ENCODE measurements at places on chromosomes 4 and X.
A peak's percentile ranks its signal among the peaks of the same experiment; 100 is the strongest.

GRCh38 chr4:83216959-83217683 lies 67.5 kb downstream of the COQ2 start:
- H3K36me3 ChIP-seq, result no peaks in the 10 kb centered on the region
- H3K27ac ChIP-seq, result peak overlapping the region; percentile 89
- peak overlapping the region; percentile 34 for H3K4me3 ChIP-seq
- peaks cover 52% of the 10 kb centered on the region for H3K4me1 ChIP-seq

DNA sequence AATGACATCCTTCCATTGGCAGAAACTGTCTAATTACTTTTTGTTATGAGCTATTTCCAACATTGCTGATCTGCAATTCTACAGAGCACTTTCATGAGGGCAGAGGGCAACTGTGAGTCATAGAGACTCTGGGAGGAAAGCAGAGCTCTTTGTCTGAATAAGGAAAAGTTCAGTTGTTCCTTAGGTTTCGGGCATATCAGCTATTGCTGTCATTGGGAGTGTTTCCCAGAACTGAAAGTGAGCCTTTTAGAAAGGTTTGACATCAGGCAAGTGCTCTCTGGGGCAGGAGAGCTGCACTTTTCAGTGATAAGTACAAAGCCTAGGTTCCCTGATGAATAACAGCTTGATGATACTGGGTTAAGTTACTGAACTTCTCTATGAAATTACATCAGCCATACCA lies 119.2 kb upstream of the EDNRA start:
- no peaks in the 10 kb centered on the region for H3K27me3 ChIP-seq
- H3K36me3 ChIP-seq, result no peaks in the 10 kb centered on the region
- no peaks in the 10 kb centered on the region for H3K4me1 ChIP-seq

DNA sequence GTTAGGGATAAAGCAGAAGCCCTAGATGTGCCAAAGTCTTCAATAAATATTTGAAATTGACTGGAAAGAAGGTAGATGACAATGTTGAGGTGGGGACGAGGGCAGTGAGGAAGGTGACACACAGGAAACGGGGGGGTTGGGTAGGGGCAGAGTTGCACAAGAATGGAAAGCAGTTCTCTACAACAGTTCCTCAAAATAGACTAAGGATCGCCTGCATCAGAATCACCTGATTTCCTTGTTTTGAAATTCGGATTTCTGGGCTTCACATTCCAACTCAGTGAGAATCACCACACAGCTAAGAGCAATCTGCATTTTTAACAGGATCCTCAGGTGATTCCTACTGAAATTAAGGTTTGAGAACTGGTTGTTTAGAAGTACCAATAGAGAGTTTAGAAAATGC lies 70.6 kb downstream of the ARFIP1 start:
- peak overlapping the region; percentile 75 for H3K27ac ChIP-seq
- H3K4me1 ChIP-seq, result peaks cover 18% of the 10 kb centered on the region
- no peak for DNase-seq
- peak overlapping the region; percentile 59 for H3K4me3 ChIP-seq

DNA sequence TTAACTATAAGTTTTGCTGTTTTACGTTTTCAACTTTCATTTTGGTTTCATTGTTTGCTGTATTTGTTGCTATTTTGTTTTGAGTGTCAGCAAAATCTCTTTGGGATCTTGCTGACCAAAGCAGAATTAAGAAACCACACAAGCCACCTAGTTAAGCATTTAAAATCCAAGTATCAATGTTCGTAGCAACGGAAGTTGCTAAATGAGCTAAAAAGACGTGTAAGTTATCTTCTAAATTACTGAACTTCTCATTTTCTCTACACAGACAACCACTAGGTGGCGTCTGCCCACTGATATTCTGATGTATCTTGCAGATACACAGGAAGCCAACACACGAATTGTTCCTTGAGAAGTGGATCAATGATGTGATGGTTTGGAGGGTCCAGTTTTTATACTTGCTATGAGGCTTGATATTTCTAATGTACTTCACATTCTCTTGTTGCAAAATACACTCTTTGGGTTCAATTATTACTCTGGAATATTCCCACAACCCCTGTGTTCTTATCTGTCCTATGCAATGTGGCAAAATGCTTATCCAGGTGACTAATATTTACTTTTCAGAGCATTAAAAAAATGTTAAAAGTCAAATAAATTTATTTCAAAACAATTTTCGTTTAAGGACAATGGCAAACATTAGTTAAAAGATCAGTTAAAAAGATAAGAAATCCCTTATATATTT lies 250.5 kb downstream of the TECRL start:
- no peak for DNase-seq
- no peaks in the 10 kb centered on the region for H3K36me3 ChIP-seq
- H3K4me3 ChIP-seq, result peak overlapping the region; percentile 43
- H3K27ac ChIP-seq, result no peak overlapping the region

GRCh38 chr4:9765091-9765490 lies 16.3 kb upstream of the DRD5 start:
- H3K36me3 ChIP-seq, result no peaks in the 10 kb centered on the region
- H3K27ac ChIP-seq, result no peak overlapping the region
- peak; percentile 6 for DNase-seq
- peaks cover 20% of the 10 kb centered on the region for H3K27me3 ChIP-seq
- no peaks in the 10 kb centered on the region for H3K4me1 ChIP-seq

GRCh38 chr4:60506061-60506460 lies 694.1 kb upstream of the ADGRL3 start:
- no peak overlapping the region for H3K4me3 ChIP-seq
- H3K27me3 ChIP-seq, result no peaks in the 10 kb centered on the region
- H3K36me3 ChIP-seq, result no peaks in the 10 kb centered on the region

GRCh38 chrX:37714479-37714878 lies 28.9 kb downstream of the XK start:
- no peaks in the 10 kb centered on the region for H3K4me1 ChIP-seq
- no peaks in the 10 kb centered on the region for H3K27me3 ChIP-seq
- H3K36me3 ChIP-seq, result no peaks in the 10 kb centered on the region
- H3K4me3 ChIP-seq, result no peak overlapping the region

GRCh38 chr4:113586072-113586471 lies 175.5 kb downstream of the CAMK2D start:
- peak overlapping the region; percentile 21 for H3K27ac ChIP-seq
- no peaks in the 10 kb centered on the region for H3K27me3 ChIP-seq
- DNase-seq, result no peak

DNA sequence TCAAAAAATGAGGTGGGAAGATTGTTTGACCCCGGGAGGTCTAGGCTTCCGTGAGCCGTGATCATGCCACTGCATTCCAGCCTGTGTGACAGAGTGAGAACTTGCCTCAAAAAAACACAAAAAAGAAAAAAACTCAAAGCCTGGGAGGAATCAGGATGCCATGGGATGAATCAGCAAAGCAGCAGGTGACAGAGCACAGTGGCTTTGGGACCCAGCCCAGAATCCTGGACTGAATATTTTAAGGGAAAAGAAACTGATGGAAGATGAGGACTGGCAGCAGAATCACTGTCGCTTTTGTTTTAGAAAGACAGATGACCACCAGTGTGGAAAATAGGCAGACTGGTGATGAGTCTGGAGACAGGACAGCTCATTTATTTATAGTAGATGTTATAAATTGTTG lies 16.6 kb downstream of the S100G start:
- H3K36me3 ChIP-seq, result peaks cover 18% of the 10 kb centered on the region
- H3K27ac ChIP-seq, result no peak overlapping the region
- DNase-seq, result no peak
- no peak overlapping the region for H3K4me3 ChIP-seq

DNA sequence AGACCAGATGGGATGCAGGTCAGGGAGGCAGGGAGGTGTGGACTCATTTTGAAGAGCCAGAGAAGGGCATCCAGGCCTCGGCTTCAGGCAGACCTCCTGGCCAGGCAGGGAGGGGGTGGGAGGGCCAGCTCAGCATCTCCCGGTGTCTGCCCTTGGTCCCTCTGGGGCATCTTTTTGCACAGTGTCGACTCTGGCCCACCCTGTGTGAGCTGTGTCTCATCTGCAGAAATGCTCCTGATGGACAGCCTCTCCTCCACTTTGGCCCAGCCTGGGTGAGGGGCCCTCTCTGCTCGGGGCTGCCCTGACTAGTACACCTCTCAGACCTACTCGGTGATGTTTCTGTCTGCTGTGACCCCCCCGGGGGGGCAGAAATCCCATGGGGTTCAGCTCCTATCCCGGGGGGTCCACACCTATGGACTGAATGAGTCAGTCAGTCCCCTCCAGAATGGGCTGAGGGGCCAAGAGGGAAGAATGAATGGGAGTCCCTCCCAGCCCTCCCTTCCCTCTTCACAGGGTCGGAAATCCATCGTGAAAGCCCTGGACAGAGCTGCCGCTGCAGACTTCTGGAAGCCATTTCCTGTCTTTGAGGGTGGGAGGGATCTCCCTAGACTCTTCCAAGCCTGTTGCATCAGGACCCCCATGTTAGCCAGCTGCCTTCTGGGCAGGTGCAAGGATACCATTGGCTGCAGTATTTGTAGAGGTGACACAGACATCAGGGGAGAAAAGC lies 196.7 kb upstream of the PSAPL1 start:
- peaks cover 11% of the 10 kb centered on the region for H3K27me3 ChIP-seq
- no peaks in the 10 kb centered on the region for H3K4me1 ChIP-seq
- no peak overlapping the region for H3K27ac ChIP-seq

DNA sequence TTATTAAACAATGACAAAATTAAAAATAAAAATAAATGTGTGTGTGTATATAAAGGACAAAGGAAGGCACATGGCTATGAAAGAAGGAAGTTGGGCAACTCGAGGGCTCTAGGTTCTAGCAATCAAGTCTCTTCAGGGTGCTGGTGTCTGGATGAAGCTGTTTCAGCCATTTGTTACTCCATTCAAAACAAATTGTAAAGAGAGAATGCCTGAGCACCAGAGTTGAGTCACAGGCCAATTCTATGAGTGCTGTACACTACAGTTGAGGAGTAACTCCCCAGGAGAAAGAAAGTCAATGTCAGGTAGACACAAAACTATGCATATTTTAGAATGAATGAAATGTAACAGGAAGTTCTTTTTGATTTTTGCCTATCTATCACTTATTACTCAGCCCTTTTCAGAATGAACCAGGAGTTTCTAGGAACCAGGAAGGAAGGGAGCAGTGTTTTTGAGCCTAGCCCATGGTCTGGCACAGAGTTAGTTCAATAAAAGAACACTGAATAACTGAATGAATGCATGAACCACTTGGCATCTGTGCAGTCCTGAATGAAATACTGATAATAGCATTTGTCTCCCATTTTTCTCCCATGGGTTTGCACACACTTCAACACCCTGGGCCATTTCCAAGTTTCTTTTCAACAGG lies 151.7 kb upstream of the CPEB2 start:
- H3K27me3 ChIP-seq, result peaks cover 13% of the 10 kb centered on the region
- H3K4me1 ChIP-seq, result peaks cover 18% of the 10 kb centered on the region
- no peak for DNase-seq
- H3K27ac ChIP-seq, result no peak overlapping the region

DNA sequence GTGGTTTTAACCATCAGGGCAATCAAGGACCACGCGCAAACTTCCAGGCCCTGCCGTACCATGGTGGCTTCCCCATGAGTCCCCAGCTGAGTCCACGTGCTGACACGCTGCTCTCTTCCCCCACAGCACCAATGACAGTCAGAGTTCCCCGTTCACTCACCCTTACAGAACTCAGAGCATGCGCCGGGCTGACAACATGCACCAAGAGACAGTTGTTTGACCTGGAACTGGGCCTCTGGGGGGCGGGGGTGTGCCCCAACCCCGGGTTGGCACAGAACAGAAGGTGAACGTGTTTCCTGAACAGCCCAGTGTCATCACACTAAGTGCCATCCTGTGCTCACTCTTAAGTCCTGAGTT lies 29.4 kb downstream of the IRF2 start:
- peaks cover 60% of the 10 kb centered on the region for H3K36me3 ChIP-seq
- H3K27me3 ChIP-seq, result no peaks in the 10 kb centered on the region
- peak; percentile 63 for DNase-seq
- H3K27ac ChIP-seq, result peak overlapping the region; percentile 82

GRCh38 chr4:35653451-35653850 lies 590.9 kb downstream of the ARAP2 start:
- DNase-seq, result no peak
- H3K36me3 ChIP-seq, result no peaks in the 10 kb centered on the region
- no peaks in the 10 kb centered on the region for H3K27me3 ChIP-seq
- H3K4me1 ChIP-seq, result no peaks in the 10 kb centered on the region
- no peak overlapping the region for H3K4me3 ChIP-seq

GRCh38 chr4:175443547-175443946 lies 368.5 kb downstream of the GPM6A start:
- no peak overlapping the region for H3K4me3 ChIP-seq
- H3K36me3 ChIP-seq, result no peaks in the 10 kb centered on the region
- H3K4me1 ChIP-seq, result no peaks in the 10 kb centered on the region
- H3K27me3 ChIP-seq, result no peaks in the 10 kb centered on the region
- no peak for DNase-seq
- H3K27ac ChIP-seq, result no peak overlapping the region

DNA sequence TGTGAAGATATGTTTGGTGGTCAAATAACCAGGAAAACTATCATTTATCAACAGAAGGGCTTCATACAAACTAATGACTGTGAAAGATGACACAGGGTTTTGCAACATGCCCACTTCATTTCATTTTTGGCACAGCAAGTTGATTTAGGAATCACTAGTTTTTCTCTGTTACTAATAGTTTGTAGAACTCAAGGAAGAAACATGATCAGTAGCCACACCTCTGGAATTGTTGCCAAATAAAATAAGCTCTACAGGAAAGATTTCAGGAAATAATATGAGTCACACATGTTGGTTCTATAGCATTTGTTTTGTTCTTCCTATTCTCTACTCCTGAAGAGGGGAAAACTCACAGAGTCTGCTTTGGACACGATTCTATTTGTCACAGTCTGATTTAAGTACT lies 255.4 kb downstream of the TLL1 start:
- H3K27ac ChIP-seq, result no peak overlapping the region
- H3K27me3 ChIP-seq, result no peaks in the 10 kb centered on the region
- H3K4me3 ChIP-seq, result no peak overlapping the region
- H3K36me3 ChIP-seq, result no peaks in the 10 kb centered on the region

- H3K27ac ChIP-seq, result no peak overlapping the region
- H3K27me3 ChIP-seq, result no peaks in the 10 kb centered on the region
- H3K4me1 ChIP-seq, result no peaks in the 10 kb centered on the region
Measured at GRCh38 chrX:72245461-72246089, 6.7 kb upstream of the ERCC6L start.

DNA sequence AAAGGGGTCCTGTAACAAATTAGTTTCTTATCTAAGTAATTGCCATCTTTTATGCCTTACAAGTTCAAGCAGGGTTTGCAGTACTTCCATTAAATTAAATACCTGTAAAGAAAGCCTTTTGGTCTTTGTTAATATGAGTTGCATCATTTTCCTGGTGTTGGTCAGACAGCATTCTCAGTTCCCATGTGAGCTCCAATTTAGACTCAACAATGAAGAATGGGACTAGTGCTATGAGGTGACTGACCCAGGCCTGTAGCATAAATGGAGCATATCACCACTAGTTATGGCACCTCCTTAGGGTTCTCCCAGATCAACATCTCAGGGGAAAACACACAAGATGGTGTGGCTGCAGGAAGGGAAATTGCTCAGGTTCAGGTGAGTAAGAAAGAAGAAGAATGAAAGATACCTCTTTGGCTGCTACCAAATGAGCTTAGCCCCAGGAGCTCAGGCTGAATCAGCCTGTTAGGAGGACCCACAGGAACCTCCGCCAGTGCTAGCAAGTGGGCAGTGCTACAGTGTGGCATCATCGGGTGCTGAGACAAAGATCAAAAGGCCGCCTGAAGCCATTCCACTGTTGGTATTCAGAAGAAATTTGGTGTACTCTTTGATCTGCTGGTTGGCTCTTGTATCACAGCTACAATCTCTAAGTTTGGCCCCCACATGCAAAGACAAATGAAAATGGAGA lies 1.8 kb downstream of the TTC29 start:
- no peak for DNase-seq
- H3K4me1 ChIP-seq, result peaks cover 13% of the 10 kb centered on the region
- no peak overlapping the region for H3K4me3 ChIP-seq

- no peaks in the 10 kb centered on the region for H3K36me3 ChIP-seq
- no peak for DNase-seq
Measured at GRCh38 chrX:151763711-151764110, 29.2 kb downstream of the CNGA2 start.
